Lower leg skin (tissue), 4 donors: ENCODE measurements at places on chromosomes 7 and 10. TPM values are rescaled to one million over a fixed set of nuclear protein-coding genes. Genes with fewer than 3 reads are reported as not detected.

The NKX1-2 gene
- 1.1 TPM for total RNA-seq

The JCAD gene
- total RNA-seq, result 14.7 TPM

The PRSS37 gene
- not detected for total RNA-seq

The ARMC10 gene
- 36.2 TPM for total RNA-seq

The RASSF4 gene
- 4.4 TPM for total RNA-seq

The HMX3 gene
- total RNA-seq, result not detected

DNA sequence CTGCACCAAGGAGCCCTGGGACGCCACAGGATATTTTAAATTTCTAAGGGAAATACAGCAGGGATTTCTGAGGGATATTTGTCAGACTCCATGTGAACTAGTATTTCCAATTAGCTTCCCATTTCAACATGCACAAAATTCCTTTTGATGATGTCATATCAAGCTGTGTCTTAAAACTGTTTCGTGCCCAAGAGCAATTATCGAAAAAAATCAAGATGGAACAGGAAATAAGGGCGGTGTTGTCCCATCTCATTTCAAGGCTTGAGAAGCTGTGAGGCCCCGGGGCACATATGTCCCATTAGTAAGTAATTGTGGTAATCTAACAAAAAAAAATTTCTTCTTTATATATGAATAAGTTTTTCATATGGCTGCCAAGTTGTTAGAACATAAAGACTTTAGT, 47.4 kb downstream of the PPP1R17 start:
- peak; percentile 18 for DNase-seq

DNA sequence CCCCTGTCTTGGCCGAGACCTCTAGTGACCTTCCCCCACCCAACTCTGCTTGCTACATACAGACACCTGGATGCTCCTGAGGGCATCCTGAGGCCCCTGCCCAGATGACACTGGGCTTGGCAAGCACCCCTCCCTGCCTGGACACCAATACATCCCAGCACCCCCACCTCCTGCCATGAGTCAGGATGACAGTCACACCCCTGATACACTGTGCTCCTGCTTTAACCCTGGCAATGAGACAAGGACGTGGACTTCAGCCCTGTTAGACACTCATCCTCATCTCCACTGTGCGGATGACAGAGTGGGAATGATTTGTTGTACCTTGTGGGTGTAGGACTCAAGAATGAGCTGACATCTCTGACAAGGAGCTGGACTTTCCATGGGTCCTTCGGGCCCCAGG, 186.3 kb upstream of the ADCY1 start:
- no peak for DNase-seq

DNA sequence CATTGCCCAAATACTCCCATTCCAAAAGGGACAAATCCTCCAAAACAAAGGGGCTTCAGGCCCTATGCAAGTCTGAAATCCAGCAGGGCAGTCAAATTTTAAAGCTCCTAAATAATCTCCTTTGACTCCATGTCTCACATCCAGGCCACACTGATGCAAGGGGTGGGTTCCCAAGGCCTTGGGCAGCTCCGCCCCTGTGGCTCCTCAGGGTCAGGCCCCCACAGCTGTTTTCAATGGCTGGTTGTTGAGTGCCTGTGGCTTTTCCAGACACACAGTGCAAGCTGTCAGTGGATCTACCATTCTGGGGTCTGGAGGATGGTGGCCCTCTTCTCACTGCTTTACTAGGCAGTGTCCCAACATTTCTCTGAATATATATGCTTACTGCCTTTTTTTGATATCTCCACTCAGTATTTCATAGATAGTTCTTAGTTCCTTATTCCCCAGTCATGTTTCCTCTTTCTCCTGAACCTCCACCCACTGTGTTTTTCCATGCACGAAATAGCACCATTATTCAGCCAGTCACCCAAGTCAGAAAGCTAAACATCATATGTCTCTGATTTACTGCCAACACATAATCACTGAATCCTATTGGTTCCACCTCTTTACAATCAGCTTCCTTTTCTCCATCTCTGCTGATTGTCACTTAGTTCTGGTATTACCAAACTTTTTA, 172.6 kb upstream of the CACNA2D1 start:
- no peak for DNase-seq

DNA sequence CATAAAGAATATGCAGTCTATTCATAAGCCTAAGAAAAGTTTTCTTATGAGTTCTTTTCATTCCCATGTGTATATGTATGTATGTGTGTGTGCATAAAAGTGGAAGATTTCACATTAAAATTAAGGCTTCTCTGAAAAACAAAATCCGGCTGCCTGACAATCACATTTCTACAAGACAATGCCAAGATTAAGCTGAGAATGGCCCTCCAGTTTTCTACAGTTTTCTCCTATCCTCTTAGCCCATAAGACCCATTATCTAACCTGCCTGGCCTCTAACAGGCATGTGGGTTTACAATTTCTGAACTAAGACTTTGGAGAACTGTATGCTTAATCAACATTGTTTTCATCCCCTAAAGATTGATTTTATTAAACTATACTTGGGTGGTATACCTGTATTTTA, 446.0 kb upstream of the SEMA3A start:
- DNase-seq, result no peak

DNA sequence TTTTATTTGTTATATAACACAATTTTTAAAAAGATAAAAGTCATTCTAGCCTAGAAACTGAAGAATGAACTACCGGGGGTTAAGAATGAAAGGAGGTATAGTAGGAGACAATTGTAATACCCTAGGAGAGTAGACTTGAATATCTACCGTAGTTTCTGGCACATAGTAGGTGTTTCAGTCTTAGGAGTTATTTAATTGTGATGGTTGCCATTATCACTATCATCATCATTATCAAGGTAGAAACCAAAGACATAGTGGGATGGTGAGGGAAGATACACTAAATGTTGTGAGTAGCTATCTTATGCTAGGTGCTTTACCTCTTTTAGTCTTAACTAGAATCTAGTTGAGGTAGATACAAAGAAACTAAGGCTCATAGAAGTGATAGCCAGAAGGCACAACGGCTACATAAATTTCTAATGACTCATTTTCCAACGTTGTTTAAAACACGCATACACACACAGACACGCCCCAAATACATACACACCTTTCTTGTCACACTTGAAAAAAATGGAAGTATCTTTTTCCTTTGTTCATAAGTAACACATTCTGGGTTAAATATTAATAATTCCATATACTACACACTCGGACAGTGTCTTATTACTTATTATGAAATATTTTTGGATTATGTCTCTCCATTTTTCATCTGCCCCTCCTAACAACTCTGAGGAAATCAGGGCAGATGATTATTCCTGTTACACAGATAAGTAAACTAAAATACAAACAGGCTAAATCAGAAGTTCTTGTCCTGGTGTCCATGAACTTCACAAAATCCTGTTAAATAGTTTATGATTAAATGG, 2.0 kb upstream of the ANLN start:
- no peak for DNase-seq
